ENCODE measurements at places on chromosomes 11 and 22.

DNA sequence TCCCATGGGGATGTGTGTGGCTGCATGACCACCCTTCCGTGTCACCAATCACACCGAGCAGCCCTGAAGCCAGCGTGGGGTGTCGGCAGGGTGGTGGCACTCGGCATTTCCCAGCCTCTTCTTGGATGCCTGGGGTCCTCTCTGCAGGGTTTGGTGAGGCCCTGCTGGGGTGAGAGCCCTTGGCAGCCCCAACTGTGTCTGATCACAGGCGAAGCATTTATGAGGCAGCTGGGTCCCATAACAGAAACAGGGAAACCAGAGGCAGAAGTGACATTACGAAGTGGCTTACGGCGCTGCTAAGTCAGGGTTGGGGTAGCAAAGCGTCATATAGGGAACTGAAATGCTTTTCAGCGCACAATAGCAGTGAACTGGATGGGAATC, 92.3 kb upstream of the SEPTIN5 start:
- no peak for DNase-seq

- DNase-seq: peak; percentile 57
Measured at GRCh38 chr11:75867778-75868374, 52.9 kb downstream of the UVRAG start.

GRCh38 chr11:71204748-71205664, 47.4 kb downstream of the SHANK2 start:
- DNase-seq: no peak

DNA sequence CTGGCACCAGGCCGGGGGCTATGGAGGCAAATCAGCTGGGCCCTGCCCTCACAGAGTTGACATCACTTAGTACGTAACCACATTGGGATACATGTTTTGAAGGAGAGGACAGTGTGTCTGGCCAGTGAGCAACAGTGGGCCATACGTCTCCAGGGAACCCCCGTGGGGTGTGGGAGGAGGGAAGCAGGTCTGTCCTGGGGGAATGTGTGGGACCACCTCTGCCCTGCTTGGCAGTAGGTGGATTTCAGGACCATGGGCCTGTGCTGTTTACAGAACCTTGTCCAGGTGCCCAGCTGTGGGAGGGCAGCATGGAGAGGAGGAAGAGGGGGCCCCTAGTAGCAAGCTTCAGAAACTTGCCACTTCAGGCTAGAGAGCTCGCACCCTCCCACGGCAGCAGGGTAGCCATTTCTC, 21.0 kb downstream of the P2RY2 start:
- no peak for DNase-seq

GRCh38 chr11:132876239-132876638, 656.1 kb downstream of the OPCML start:
- no peak for DNase-seq

DNA sequence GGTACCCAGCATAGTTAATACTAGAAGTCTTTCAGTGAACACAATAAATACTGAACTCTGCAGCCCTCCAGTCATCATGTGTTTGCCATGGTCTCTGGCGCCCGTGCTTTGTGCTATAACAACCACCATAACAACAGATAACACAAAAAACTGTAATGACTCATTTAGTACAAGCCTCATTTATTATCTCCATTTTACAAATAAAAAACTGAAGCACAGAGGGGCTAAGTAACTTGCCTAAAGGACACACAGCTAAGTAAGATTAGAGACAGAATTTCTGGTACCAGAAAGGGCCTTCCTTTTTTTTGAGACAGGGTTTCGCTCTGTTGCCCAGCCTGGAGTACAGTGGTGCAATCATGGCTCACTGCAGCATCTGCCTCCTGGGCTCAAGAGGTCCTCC, 19.5 kb downstream of the RBFOX2 start:
- DNase-seq: peak; percentile 72

GRCh38 chr11:82405421-82405820, 328.2 kb downstream of the FAM181B start:
- DNase-seq: no peak

DNA sequence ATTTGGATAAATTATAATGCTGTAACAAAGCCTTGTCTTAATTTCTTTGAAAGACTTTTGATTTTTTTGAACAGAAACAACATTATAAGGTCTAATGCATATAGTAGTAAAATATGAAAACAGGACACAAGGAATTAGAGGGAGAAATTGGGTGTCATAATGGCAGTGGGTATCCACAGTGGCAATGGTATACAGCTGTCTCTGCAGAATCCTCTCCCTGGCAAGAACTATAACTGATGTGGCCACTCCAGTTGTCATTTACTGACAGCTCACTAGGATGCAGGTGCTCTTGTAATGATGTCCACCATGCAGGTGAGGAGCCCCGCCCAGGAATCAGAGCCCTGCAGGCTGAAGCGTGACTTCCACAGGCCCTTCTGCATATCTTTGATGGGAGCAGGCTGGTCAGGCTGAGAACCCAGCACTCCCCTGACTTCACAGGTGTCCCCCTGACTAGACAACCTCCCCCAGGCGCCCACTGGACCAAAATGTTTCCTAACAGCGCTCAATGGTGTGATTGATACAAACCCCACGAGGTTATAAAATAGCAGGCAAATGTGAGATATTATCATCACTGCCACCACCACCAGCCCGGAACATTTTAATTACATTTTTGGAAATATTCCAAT, 32.8 kb upstream of the SERPIND1 start:
- no peak for DNase-seq

DNA sequence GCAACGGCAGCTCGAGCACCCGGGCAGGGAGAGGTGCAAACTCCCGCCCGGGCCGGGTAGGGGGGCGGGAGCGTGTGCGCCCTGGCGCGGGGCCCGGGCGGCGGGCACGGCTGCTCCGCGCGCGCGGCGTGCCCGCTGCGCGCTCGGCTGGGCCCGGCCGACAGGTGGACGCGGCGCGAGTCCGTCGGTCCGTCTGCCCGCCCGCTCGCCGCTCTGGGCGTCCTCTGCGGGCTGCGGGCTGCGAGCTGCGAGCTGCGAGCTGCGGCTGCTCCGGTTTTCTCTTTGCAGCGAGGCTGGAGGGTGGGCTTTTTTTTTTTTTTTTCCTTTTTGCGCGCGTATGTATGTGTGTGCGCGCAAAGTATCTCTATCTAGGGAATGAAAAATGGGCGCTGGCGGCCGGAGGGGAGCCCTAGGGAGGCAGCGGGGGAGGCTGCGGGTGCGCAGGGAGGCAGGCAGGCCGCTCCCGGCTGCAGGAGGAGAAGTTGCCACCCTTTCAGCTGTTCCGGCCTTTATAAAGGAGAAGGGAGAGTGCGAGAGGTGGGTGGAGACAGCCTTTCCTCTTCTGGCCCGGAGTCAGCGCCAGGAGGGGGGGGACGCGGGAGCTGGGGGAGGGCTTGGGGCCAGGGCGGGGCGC, at the start of gene PDGFB:
TSS of gene PDGFB (minus strand) at position 487 of the 634 bp plus-strand sequence. CDS start 1,019 bp downstream, outside the sequence.
- no peak for DNase-seq

GRCh38 chr11:45239733-45240132, 46.4 kb downstream of the SYT13 start:
- no peak for DNase-seq

GRCh38 chr22:26394777-26395176, 34.3 kb upstream of the ASPHD2 start:
- DNase-seq: no peak
